ENCODE measurements at places on chromosomes 6 and 20.

- DNase-seq = no peak
Measured at GRCh38 chr6:1720620-1721322, 111.1 kb downstream of the FOXC1 start.

GRCh38 chr6:147142684-147143245 is 61.5 kb upstream of the STXBP5 start:
- DNase-seq = no peak

DNA sequence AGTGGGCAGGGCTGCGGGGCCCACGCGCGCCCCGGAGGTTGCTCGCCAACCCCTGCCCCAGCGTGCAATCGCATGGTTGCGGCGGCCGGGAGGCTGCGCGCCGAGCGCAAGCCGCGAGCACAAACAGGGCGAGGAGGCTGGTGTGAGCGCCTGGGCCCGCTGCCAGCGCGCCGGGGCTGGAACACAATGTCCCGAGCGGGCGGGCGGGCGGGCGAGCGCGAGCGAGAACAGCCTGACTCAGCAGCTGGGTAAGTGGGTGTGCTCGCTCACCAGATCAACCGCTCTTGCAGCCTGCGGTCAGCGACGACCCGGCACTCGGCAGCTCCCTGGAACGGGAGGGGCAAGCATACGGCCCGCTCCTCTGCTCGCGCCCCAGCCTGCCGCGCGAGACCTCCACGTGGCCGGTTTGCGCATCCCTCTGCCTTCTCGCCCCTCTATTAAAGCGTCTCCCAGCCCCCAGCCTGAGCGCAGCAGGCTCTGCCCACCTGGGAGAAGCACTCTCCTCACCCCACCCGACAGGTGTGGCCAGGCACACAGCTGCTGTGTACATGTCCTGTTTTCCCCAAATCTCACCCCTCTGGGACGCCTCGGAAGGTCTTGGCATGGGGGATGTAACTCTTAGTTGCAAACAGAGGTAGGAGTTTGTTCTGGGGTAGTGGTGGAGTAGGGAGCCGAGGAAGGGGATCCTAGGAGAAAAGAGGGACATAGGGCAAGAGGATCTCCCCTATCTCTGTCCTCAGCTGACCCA is 8.7 kb upstream of the ARMC12 start:
- peak; percentile 35 for DNase-seq

GRCh38 chr6:17367868-17368267 is 25.5 kb upstream of the CAP2 start:
- DNase-seq = no peak

GRCh38 chr6:34949636-34950035 is 60.6 kb downstream of the ANKS1A start:
- no peak for DNase-seq

- no peak for DNase-seq
Measured at GRCh38 chr6:107864226-107865127, 40.4 kb upstream of the SCML4 start.

DNA sequence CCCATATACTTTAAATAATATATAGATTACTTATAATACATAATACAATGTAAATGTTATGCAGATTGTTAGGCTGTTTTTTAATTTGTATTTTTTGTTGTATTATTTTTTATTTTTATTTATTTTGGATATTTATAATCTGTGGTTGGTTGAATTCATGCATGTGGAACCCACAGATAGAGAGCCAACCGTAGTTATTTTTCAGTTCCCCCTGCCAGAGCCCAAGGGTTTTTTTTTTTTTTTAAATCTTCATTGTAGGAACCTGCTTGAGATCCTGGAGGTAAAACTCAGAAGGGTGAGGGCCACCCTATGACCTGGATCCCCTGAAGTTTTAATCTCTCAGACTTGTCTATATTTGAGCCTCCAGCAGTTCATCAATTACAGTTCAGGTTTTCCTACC is 133.2 kb downstream of the B3GAT2 start:
- no peak for DNase-seq

DNA sequence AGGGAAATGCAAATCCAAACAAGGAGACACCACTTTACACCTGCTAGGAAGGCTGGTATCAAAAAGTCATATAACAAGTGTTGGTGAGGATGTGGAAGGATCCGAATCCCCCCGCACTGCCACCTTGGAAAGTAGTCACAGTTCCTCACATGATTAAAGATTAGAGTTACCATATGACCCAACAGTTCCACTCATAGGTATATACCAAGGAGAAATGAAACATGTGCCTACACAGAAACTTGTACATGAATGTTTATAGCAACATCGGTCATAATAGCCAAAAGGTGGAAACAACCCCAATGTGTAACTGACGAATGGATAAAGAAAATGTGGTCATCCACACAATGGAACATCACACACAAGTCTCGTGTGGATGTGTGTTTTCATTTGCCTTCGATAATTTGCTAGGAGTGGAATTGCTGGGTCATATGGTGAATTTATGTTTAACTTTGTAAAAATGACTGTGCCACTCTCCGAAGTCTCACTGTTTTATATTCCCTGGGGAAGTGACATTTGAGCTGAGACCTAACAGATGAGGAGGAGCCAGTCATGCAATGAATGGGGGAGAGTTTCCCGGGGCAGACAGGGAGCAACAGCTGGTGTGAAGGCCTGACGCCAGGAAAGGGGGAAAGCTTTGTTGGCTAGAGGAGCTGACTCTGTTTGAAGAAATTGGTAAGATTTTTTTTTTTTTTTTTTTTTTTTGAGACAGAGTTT is 125.9 kb upstream of the MLN start:
- DNase-seq = peak; percentile 44

GRCh38 chr6:41077536-41077935 is 4.8 kb downstream of the NFYA start:
- DNase-seq = no peak

GRCh38 chr20:54137115-54137514 is 36.7 kb downstream of the CYP24A1 start:
- no peak for DNase-seq

DNA sequence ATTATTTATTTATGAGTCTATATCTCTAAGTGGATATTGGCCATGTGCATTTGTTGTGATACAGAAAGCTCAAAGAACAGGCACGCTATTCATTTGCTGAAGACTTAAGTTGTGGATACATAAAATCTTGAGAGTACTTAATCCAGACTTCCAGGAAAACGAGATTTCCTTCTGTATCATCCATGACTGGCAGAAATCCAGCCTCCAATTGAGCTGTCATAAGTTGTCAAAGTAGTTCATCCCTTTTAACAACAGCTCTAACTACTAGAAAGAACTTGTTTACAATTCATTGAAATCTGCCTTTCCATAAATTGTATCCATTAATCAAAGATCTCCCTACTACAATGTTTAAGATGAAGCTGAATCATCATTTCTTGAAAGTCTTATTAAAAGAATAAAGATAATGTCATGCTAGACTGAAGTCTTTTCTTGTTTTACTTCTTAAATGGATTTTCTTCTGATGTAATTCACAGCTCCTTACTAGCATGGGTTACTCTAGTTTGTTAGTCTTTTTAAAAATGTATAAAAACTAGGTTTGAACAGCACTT is 447.3 kb upstream of the CITED2 start:
- DNase-seq = no peak

- no peak for DNase-seq
Measured at GRCh38 chr20:63533871-63534393, 3.2 kb downstream of the PTK6 start.

DNA sequence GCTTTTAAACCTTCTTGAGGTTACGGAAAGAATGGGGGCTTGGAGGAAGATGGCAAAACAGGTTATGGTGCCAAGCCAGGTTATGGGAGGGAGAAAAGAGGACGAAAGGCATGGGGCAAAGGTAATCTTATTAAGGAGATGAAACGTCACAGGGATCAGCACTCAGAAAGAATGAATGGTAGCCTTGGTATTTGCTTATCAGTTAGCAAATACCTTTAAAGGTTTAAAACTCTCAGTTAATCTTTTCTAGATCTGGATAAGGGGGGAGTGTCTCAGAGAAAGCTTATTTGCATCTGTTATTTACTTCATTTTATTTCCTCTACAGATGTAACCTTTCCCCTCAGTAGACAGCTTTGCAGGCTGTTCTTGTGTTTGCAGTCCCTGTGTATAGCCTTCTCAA is 55.5 kb upstream of the EEF1E1 start:
- DNase-seq = no peak

- DNase-seq = no peak
Measured at GRCh38 chr20:17875981-17876385, 92.6 kb downstream of the SNX5 start.

GRCh38 chr6:123965894-123966293 is 162.2 kb downstream of the NKAIN2 start:
- peak; percentile 59 for DNase-seq

DNA sequence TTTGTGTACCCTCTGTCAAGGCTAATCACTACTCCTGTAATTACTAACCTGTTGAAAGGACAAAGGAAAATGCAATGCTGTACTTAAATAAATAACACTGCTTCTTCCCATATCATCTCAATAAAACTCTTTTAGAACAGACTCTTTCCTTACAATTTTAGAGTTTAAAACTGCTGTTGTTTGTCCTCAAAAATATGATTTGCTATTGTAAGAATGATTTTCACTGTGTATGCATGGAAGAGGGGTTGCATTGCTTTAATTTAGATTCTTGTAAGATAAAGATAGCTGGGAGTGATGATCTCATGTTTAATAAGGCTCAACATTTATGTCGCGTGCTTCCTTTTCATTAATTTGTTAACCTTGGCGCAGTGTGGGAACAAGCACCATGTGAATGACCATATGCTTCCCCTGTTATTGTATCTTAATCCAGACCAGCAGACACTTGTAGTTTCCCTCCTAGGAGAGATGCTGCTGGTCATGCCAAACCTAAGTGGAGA is 89.8 kb upstream of the ATXN1 start:
- no peak for DNase-seq

DNA sequence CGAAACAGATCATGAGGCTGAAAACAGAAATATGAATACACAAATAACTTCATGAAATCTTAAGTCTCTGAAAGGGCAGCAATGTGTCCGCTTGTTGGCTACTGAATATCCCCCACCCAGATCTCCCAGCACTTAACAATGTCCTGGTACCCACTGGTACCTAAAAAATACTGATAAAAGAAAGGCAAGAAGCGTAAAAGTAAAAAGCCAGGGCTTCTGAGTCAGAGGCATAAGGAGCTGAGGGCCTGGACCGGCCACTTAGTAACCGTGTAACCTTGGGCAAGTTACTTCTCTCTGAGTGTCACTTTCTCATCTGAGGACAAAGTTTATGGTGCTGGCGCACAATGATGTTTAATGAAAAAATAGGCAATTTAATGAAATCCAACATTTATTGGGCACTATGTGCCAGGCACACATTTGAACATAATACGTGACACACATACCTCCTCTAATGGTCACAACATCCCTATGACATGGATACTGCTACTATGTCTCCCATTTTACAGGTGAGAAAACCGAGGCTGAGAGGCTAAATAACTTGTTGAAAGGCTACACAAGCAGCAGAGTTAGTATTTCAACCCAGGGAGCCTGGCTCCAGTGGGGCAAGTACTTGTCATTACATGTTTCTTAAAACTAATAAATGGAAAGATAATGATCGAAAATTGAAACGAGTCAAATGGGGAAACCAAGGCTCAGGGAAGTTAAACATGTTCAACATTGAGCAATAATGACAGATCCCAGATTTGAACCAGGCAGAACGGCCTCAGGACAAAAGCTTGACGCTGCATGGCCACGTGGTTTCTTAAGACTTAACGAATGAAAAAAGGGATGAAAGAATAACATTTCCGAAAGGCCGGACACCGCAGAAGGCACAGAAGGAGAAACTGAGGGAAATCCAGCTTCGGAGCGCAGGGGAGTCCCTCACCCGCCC is 828 bp downstream of the TP53RK start:
- DNase-seq = no peak

DNA sequence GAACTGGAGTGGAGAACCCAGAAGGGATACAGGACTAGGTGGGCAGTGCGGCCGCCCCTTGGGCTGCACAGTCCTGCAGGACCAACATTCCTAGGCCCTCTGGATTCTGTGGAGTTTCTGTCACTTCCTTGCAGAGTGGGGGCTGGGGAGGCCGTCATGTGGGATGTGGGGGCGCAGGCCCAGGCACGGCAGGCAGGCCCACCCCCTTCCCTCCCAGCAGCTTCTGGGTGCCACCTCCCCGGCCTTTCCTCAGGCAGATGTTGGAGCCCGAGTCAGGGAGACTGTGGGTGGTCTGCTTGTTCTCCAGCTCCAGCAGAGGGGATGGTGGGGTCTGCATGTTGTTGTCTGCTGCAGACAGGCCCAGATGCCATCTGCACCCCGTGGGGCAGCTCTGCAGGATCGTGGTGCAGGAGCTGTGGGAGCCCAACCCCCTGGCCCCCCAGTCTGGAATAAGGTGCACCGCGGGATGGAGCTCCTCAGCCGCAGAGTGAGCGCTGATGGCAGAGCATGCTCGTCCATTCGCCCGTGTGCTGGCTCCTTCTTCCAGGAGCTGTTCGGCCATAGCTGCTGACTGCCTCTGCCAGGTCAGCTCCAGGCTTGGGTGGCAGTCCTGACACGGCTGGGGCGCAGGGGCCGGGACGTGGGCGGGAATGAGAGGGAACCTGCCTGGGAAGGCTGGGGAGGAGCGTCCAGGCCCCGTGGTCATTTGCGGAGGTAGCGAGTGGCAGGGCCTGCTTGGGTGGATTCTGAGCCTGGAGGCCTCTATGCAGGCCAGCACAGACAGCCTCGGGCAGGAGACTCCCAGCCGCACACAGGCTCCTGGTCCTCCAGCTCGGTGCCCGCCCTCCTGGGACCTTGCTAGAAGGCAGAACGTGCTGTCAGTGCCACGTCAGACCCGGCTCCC is 18.1 kb downstream of the SLC17A9 start:
- no peak for DNase-seq

DNA sequence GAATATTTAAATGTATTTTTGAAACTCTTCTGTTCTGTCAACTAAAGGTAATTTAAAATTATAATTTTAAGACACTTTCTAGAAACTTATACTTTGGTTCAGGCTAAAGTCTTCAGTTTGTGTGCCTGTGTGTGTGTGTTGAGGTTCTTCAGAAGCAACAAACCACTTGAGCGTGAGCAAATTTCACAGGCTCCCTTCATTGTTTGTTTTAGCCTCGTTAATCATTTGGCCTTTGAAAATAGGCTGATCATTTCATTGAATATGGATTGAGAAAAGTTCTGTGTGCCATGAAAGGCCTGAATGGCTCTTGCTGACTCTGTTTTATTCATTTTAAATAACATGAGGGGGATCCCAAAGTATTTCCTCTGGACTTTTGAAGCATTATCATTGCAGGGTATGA is 420.1 kb downstream of the CDKAL1 start:
- DNase-seq = no peak

DNA sequence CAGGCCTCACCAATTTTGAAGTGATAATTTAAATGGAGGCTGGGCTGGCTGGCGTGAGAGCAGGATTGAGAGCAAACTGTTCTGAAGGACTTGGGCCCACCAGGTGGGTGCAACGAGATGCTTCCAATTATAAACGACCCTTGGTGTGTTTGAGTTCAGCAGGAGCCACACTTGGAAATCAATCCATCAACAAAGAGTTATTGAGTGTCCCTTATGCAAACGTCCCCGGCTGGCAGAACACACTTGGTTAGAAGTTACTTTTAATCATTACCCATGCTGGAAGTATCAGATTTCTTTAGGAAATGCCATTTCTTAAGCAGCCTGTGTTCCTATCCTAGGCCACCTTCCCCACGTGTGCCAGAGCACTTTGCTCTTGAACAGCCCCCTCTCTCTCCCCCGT is 37.8 kb upstream of the ZNF831 start:
- DNase-seq = no peak

All from NCI-H2107 (cell line).